ENCODE measurements at places on chromosomes 6 and 20. TPM values are rescaled to one million over a fixed set of nuclear protein-coding genes. Genes with fewer than 3 reads are reported as not detected.

HLA-C gene
- total RNA-seq: 1,615 TPM

TREML1 gene
- not detected for total RNA-seq

STMND1 gene
- not detected for total RNA-seq

MUCL3 gene
- not detected for total RNA-seq

FLRT3 gene
- not detected for total RNA-seq

DNA sequence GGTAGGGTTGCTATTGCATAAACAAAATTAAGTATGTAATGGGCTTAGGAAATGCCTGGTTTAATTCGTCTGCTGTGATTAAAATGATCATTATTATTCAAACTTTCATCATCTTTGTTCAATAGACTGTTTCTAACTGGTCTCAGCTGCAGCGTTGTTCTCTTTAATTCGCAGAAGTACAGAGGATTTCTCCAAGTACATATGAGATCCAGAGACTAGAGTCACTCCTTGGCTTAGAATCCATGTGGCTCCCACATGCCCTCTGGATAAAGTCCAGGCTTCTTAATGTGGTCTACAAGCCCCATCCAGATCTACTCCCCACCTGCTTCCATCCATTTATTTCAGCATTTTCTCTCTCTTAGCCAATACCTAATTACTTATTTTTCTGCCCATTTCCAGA is 1.1 kb upstream of the ZBTB24 start:
- peaks cover 6% of the 10 kb centered on the region for H3K36me3 ChIP-seq
- peak overlapping the region; percentile 78 for H3K27ac ChIP-seq
- H3K4me1 ChIP-seq: peaks cover 29% of the 10 kb centered on the region
- H3K4me3 ChIP-seq: no peak overlapping the region
- DNase-seq: no peak

DNA sequence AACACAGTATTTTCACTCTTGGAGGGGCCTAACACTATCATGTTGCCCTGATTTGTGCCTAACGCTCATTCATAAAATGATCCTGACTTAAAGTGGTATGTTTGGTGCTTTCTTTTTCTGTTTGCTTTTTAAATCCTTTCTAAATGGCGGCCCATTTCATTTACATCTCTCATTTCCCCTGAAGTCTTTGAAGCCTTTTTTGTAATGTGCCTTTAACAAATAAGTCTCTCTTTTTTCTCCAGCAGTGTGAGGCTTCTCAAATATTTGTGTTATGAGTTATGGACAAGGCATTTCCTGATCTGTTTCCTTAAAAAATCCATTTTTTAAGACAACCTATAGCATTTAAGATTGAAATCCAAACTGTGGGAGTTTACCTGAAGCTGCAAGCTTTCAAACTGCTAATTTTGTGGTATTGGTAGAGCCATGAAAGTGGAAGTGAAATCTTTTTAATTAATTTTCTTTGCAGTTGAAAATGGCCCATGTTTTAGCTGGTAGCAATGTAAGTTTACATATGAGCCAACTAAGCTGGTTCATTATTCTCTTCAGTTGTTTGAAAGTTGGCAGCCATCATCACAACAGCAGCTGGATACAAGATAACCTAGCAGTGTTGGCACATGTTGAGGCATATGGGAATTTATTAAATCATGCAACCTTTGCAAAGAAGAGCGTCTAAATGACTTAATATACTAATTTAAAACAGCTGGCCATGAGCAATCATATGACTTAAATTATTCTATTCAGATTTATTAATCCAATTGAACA is 469.7 kb downstream of the CDKAL1 start:
- H3K27me3 ChIP-seq: no peaks in the 10 kb centered on the region
- DNase-seq: no peak
- H3K27ac ChIP-seq: no peak overlapping the region
- no peaks in the 10 kb centered on the region for H3K4me1 ChIP-seq
- peaks cover 7% of the 10 kb centered on the region for H3K36me3 ChIP-seq

DNA sequence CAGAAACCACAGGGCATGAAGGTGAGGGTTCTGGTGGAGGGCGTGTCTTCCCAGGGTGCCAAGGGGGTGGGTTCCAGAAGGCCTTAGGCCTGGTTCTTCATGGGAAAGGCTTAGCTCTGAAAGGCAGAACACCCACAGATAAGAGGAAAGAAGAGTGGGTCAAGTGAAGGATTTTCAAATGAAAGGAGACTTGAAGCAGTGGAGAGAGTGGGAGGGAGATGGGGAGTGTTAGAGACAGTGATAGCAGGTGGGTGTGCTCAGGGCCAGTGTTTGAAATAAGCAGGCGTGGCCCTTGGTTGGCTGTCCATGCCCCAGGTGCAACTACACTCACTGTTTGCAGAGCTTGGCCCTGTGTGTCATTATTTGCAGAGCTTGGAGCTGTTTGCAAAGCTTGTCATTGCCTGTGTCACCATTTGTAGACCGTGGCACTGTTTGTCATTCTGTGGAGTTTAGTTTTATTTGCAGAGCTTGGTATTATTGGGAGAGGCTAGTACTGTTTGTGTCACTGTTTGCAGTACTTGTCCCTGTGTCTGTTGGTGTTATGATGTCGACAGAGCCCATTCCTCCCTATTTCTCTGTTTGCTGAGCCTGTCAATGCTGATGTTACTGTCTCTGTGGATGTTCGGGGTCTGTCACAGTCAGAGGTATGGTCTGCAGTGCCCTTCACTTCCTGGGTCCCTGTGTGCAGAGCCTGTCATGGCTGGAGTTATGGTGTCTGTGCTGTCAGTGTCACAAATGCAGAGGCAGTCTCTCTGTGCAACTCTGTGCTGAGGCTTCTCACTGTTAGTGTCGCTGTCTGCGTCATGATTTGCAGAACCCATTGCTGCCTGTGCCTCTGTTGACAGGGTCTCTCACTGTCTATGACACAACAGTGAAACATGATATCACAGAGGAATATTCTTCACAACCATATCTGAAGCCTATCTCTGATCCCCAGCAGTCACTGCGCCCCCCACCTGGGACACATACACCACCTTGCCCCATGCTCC is 127.7 kb upstream of the LRFN2 start:
- no peaks in the 10 kb centered on the region for H3K36me3 ChIP-seq
- no peak overlapping the region for H3K27ac ChIP-seq
- no peaks in the 10 kb centered on the region for H3K4me1 ChIP-seq
- H3K4me3 ChIP-seq: no peak overlapping the region
- H3K27me3 ChIP-seq: no peaks in the 10 kb centered on the region
- no peak for DNase-seq

DNA sequence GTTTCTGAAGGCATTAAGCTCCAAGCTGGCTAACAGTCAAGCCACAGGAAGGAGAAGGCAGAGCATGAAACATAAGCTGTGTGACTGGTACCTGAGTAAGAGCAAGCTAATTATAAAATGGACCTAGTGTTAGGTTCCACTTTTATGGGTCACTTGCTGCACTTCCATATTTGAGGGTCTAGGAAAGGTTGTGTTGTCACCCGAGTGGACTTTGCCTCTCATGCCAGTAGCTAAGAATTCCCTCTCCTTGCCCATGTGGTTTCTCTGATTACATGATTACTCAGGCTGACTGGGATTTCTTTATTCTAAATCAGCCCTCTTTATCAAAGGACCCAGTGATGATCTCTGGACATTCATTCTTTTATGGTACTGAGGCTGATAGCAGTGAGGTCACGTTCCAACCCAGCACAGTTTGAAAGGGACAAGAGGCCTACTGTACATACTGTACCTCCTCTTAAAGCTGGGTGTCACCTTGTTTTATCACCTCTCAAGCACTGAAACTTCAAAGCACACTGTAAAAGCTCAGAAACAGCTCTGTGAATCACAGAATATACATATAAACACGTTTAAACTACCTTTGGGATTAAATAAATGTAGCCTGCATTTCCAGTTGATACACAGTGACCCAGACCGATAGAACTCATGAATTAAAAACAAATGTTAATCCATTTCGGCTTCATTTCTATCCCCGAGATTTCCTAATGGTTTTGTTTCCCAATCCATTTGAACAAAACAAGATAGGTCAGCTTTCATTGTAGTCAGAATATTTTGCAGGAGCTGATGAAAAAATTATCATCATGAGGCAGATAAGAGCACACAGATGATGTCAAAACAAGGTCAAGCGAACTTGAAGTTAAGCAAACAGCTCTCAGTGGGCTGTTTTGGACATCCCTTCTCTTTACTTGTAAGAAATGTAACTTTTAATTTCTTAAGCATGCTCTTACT is 96.5 kb downstream of the ALDH8A1 start:
- no peaks in the 10 kb centered on the region for H3K36me3 ChIP-seq
- no peak for DNase-seq
- no peak overlapping the region for H3K27ac ChIP-seq

DNA sequence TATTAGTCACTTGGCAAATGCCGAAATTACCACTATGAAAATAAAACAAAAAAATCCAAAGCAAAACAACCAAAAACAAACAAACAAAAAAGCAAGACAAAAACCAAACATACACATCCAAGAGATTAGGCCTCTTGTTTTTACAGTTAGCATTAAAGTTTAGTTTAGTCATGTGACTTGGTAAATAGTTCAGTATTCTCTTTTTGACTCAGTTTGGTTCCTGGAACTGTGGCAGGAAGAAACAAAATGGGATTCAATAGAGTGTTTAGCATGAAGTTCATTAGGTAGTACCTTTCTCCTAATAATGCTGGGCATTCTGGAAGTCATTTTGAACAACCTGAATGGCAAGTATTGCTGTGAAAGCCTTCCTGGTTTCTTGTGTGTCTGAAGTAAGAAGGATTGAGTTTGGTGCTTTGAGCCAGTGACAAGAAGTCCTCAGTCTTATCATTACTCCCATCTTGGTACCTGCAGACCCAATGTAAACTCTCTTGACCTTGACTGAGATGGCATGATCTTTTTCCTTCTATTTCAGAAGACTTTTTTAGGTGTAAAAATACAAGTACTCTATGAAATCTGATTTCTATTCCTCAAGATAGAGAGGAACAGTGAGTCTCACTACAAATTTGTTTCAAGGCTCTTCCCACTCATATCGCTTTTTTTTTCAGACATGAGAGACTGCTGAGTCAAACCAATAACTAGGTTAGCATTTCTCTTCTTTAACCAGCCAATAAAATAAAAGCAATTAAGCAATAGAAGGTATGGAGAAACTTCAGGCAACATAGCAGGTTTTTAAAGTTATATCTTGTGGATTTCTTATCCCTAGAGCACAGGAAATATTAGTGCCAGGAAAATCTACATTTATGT is 223.6 kb upstream of the PREP start:
- no peaks in the 10 kb centered on the region for H3K27me3 ChIP-seq
- no peak for DNase-seq
- no peak overlapping the region for H3K27ac ChIP-seq
- H3K36me3 ChIP-seq: no peaks in the 10 kb centered on the region
- peaks cover 4% of the 10 kb centered on the region for H3K4me1 ChIP-seq

- no peaks in the 10 kb centered on the region for H3K36me3 ChIP-seq
- H3K27ac ChIP-seq: no peak overlapping the region
- H3K4me1 ChIP-seq: no peaks in the 10 kb centered on the region
- no peak for DNase-seq
- H3K4me3 ChIP-seq: no peak overlapping the region
- no peaks in the 10 kb centered on the region for H3K27me3 ChIP-seq
These were observed 58.7 kb upstream of the PHACTR1 start for GRCh38 chr6:12657884-12658283.

DNA sequence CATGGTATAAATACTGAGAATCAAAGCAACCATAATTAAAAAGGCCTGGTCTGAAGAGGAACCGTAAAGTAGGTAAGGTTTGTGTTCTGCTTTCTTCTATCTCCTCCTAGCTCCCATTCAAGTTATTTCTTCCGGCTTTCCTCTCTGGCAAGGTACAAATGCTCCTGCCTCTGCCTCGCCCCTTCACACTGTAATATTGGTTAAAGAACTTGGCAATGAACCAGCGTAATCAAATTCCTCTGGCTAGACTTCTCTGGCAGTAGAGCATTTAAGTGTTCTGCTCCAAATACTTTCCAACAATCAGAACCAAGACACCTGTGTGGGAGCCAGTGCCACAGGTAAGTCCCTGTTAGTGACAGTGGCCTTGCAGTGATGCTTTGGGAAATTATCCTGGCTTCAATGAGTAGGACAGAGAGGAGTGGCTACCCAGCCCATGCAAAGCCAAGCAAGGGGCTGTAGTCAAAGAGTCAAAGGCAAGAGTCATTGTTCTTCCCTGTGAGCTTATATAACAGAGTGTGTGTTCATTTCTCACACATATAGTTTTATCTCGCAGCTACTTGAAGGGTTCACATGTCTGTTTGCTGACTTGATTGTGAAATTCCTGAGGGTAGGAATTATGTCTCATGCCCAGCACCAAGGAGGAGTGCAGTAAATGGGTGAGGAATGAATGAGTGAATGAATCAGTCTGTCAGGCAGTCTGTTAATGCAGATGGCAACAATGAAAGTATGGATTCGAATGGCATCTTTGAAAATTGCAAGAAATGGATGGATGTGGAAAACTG is 329.3 kb downstream of the NRN1 start:
- H3K4me3 ChIP-seq: no peak overlapping the region
- no peaks in the 10 kb centered on the region for H3K4me1 ChIP-seq
- no peaks in the 10 kb centered on the region for H3K27me3 ChIP-seq
- DNase-seq: no peak
- H3K36me3 ChIP-seq: no peaks in the 10 kb centered on the region

DNA sequence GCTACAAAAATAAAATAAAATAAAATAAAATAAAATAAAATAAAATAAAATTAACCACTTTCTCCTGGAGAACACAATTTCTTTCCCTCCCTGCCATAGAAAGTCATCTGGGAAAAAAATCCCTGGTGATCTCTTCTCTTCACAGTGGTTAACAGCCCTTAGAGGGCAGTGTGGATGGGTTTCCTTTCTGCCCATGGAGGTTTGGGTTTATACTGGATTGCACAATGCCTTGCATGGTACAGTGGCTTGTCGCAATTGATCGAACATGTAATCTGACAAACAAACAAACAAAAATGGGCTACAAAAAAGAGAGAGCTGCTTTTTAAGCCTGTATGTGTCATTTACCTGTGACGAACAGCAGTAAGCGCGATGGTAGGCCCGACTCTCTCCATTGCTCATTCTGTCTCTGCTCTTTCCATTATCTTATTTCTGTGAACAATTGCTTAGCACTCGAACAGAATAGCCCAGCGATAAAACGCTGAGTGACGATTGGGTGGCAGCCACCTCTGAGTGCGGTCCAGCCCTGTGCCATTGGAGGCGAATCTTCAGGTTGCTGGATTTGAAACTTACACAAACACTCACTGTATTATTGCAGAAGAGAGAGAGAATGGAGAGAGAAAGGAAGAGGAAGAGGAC is 166.1 kb downstream of the CD83 start:
- H3K27ac ChIP-seq: no peak overlapping the region
- H3K36me3 ChIP-seq: no peaks in the 10 kb centered on the region
- no peaks in the 10 kb centered on the region for H3K4me1 ChIP-seq
- DNase-seq: no peak
